ENCODE measurements at places on chromosomes 2 and 18. TPM values are rescaled to one million over a fixed set of nuclear protein-coding genes. Genes with fewer than 3 reads are reported as not detected.

DNA sequence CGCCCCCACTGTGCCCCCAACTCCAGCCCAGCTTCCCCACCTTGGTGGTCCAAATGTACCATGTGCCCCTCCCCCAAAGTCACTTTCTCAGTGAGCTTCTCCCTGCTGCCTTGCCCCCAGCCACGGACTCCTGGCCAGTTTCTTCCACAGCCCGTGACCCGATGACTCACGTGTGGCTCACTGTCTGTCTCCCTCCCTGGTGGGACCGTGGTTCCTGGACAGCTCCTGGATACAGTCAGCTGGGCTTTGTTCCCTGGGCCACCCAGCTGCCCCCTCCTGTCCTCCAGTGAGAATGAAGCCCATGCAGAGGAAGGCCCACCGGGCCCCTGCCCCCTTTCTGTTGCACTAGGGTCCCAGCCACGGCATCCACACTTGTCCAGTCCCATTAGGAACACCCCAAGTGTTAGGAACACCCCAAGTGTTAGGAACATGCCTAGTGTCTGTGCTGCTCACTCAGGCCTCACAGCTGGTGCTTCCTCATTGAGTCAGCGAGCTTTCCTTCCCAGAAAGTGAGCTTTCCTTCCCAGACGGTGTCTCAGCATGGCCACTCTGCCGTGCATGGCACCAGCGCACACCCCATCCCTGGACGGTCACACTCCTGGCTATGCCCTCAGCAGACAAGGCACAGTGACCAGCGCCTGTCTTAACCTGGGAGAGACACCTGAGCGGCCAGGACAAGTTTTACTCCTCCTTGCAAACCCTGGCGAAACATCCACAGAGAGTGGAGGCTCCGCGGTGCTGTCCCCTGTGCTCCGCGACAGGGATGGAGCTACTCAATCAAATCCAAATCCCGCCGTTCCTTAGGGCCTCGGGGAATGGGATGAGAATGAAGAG lies 44.8 kb upstream of the CTDP1 start:
- no peaks in the 10 kb centered on the region for H3K4me1 ChIP-seq

DNA sequence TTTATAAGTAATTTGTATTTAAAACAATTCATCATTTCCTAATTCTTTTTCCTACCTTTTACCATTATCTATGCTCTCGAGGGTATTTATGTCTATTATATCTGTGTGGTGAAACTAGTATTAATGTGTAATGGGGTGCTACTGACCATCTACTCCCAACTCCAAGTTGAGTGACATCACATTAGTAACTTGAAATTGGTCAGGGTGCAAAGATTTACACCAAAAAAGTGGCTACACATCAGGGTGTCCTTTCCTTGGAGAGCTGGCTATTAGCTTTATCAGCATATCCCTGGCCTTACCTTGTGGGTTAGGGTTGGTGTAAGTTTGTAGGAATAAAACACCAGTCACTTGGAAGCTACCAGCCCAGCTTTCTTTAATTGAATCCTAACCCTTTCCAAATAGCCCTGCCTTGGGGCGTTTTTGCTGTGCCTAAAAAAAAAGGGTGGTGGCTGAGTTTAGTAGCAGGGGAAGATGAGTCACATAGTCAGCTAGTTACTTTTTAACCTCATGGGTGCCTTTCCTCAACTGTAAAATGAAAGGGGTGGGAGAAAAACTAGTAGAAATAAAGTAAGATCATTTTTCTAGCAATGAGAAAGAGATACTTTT lies 14.0 kb downstream of the ANXA4 start:
- no peaks in the 10 kb centered on the region for H3K36me3 ChIP-seq
- no peak overlapping the region for H3K4me3 ChIP-seq
- H3K4me1 ChIP-seq: no peaks in the 10 kb centered on the region
- DNase-seq: no peak

DNA sequence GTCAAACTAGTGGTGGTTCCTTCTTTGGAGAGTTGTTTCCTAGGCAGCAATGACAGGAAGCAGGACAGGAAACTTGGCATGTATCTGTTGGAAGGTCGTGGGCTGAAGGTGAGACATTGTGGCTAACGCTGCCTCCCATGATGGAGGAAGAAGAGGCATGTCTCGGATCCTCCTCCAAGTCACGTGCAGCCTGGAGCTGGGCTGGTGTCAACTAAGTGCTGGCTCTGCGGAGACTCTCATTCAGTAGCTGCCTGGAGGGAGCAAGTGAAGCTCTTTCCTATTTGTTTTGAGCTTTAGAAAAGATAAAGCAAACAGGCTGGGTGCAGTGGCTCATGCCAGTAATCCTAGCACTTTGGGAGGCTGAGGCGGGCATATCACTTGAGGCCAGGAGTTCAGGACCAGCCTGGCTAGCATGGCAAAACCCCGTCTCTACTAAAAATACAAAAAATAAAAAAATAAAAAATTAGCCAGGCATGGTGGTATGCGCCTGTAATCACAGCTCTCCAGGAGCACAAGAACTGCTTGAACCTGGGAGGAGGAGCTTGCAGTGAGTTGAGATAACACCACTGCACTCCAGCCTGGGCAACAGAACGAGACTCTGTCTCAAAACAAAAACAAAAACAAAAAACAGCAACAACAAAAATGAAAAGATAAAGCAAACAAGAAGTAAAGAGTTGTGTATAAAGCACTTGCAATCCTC lies 28.2 kb upstream of the INO80C start:
- no peaks in the 10 kb centered on the region for H3K36me3 ChIP-seq
- no peaks in the 10 kb centered on the region for H3K27me3 ChIP-seq
- DNase-seq: peak; percentile 21
- no peak overlapping the region for H3K4me3 ChIP-seq
- peaks cover 23% of the 10 kb centered on the region for H3K4me1 ChIP-seq

GRCh38 chr2:222452422-222452950 lies 28.1 kb downstream of the SGPP2 start:
- no peak overlapping the region for H3K4me3 ChIP-seq
- no peaks in the 10 kb centered on the region for H3K27me3 ChIP-seq
- DNase-seq: no peak
- no peaks in the 10 kb centered on the region for H3K4me1 ChIP-seq
- no peak overlapping the region for H3K27ac ChIP-seq
- H3K36me3 ChIP-seq: no peaks in the 10 kb centered on the region

The IGFBP5 gene
- polyA plus RNA-seq: 0.43 TPM
